ENCODE measurements at places on chromosomes 3 and 15.

DNA sequence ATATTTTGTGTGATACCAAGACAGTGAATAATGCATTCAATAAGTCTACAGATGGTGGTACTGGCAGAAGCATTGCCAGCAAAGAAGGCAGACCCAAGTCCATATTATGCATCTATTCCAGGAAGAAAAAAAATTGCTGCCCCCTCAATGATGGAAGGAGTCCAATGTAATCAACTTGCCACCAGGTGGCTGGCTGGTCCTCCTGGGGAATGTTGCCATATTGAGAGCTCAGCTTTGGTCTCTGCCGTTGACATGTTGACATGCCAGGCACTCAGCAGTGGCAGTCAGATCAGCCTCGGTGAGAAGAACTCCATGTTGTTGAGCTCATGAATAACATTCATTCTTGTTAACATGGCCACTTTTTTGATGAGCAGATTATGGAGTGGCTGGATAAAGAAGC, 298.5 kb downstream of the IGSF11 start:
- no peak for DNase-seq

DNA sequence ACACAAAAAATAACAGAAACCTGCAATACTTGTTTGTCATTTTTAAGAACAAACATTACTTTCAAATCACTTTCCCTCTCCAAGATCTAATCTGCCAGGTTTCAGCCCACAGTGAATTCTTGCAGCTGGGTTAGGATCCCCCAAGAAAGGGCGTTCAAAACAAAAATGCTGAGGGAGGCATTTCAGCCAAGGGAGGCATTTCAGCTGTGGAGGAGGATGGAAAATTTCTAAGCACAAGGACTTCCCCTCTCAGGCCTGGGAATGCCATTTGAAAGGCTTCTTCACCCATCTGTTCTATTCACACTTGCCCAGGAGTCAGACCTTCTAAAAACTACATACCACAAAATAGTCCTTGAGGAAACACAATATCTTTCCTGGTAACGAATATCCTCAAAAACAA, 69.1 kb downstream of the P3H2 start:
- DNase-seq, result no peak

- no peak for DNase-seq
Observed at GRCh38 chr15:75733761-75734651, 21.4 kb upstream of the CSPG4 start.

DNA sequence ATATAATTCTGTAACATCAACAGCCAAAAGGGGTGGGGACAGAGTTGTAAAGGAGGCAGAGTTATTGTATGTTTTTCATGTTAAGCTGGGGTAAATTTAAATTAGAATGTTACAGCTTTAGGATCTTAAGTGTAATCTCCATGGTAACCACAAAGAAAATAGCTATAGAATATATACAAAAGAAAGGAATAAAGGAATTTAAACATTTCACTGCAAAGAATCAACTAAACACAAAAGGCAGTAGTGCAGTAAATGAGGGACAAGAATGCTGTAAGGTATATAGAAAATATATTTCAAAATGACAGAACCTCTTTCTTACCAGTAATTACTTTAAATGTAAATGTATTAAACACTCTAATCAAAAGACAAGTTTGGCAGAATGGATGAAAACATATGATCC, 361.7 kb downstream of the SLC9A9 start:
- no peak for DNase-seq

- DNase-seq, result no peak
Observed at GRCh38 chr3:33954956-33955355, 156.5 kb downstream of the PDCD6IP start.

DNA sequence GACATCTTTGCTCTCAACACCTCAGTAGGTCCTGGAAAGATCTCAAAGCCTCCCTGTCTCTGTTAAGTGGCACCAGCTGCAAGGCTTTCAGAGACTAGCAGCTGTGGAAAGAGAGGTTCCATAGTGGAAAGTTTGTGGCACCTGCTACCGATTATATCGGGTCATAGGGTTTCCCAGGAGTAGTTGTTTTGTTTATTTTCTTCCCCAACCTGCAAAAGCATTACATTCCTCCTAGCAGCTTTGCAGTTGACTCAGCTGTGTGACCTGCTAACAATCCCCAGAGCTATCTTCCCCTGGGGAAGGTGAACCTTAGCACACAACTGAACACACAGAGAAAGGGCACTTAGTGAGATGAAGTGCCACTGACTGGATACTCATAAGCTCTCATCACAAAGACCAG, 598.9 kb upstream of the GRM7 start:
- DNase-seq, result no peak

DNA sequence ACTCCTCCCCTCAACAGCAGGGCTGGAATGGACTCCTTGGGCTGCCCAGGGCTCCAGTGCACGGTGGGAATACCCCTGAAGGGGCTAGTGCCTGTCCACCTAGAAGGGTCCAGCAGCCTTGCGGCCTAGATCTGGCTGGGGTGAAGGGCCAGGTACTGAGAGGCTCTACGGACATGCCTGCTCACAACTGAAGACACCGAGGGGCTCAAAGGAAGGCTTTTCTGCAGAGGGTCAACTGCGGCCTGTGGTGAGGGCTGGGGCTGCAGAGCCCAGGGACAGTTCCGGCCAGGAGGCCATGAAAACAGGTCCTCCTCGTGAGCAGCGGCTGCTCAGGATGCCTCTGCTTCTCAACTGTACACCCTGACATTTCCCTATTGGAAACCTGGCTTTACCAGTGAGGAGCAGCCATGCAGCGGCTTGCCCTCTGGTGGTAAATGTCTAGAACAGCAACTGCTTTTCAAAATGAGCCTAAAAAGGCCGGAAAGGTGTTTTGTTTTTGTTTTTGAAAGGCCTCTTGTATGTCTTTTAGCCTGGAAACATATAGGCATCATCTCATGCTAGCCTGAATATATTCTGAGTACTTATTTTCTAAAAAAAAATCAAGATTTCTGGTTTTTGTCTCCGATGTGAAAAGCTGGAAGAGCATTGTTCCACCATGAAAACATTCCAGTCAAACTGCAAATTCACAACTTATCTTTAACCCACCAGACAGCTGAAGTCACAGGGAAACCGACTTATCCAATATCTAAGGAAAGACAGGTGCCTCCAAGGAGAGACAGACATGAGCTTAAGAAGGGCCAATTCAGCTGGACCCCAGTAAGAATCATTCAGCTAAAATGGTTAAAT, 163.4 kb downstream of the KLF13 start:
- peak; percentile 55 for DNase-seq

DNA sequence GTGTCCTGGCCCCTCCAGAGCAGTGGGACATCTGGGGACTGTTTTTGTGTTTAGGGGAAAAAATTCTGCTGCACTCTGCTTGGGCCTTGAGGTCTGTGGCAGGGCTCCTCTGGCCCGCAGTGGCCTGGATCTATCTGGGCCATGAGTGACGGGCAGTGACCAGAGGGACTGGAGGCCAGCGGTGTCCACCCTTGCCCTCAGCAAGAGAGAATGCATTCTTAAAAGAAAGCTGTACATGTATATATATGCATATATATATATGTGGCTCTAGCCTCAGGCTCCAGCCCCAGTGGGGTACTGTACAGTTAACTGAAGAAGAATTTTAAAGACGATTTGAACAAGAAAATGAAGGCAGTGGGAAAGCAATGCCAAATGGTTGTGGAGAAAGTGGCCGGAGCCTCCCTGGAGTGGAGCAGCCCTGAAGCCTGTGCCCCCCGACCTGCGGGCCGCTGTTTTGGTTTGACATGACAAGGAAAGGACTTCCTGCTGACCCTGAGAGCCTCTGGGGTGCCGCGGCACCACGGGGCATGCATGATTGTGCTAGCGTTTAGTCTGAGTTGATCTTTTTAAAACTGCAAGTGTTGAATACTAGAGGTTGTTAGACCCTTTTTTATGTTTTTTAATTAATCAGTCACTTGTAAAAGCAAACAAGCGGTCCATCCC, 52.2 kb downstream of the PLXNA1 start:
- DNase-seq, result no peak

- DNase-seq, result no peak
Observed at GRCh38 chr3:107881509-107881908, 209.3 kb downstream of the CD47 start.

DNA sequence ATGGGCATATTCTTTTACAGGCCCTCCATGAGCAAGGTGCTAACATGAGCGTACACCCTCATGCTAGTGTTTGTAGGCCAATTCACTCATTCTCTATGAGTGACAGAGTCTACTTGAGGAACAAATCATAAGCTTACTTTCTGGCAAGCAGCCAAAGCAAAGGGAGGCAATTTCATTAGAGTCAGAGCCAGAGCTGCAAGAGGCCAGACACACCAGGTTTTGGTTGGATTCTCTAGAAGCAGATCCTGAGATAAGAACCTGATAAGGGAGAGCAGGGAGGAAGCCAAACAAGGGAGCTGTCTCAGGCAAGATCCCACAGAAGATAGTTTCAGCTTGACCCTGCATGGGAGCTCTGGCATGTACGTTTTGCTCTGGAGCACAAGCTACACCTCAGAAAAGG, 214.1 kb upstream of the CTNNB1 start:
- DNase-seq, result no peak

DNA sequence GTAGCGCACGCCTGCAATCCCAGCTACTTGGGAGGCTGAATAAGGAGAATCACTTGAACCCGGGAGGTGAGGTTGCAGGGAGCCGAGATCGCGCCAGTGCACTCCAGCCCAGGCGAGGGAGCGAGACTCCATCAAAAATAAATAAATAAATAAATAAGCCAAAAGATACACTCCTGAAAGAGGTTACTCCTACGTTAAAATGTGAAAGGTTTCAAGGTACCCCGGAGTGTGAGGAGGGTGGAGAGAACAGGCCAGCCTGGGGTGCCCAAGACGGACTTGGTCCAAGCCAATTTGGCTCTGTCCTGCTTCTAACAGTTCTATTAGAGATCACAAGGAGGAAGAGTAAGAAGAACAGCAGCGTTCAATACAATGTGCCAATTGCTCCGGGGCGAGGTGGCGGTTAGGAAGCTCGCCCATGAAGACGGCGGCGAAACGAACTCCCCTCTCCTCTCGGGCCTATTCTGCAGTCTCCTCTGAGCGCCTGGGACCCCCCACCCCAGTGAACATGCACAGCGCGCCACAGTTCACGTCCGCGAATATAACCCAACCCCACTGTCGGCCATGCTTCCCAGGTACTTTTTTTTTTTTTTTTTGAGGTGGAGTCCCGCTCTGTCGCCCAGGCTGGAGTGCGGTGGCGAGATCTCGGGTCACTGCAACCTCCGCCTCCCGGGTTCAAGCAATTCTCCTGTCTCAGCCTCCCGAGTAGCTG, 942 bp downstream of the ELP6 start:
- DNase-seq, result no peak

GRCh38 chr3:132624790-132625189, 27.7 kb downstream of the ACKR4 start:
- DNase-seq, result no peak

- peak; percentile 48 for DNase-seq
Observed at GRCh38 chr3:182792901-182793662, at the start of gene ATP11B. Gene ATP11B, plus strand, starts transcription at chr3:182793504. Its CDS starts 256 bp downstream, at chr3:182793760.

GRCh38 chr15:65404186-65404872, 18.4 kb downstream of the IGDCC4 start:
- DNase-seq, result no peak

DNA sequence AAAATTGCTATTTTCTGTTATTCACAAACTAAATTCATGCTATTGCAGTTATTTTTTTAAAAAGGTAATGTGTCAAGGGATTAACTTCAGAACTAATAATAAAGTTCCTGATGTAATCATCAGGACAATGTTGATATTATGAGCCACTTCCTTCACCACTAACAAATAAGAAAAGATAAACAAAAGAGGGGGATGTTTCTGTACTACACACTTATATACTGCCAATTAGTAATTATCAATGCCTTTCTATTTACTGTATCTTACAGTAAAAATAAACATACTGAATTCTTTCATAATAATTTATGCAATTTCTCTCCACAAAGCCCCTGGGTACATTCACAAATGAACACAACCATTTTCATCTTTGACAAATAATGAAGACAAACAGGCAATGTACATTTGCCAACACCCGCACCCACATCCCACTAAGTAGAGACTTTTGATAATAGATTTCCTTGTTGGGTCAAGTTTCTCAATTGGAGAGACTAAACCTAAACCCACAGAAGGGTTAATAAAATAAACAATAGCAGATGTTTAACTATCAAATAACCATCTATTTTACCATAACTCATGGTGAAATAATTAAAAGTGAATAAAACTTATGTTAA, 3.7 kb downstream of the CBLB start:
- DNase-seq, result no peak

GRCh38 chr3:168002786-168003368, 92.8 kb downstream of the GOLIM4 start:
- peak; percentile 29 for DNase-seq

DNA sequence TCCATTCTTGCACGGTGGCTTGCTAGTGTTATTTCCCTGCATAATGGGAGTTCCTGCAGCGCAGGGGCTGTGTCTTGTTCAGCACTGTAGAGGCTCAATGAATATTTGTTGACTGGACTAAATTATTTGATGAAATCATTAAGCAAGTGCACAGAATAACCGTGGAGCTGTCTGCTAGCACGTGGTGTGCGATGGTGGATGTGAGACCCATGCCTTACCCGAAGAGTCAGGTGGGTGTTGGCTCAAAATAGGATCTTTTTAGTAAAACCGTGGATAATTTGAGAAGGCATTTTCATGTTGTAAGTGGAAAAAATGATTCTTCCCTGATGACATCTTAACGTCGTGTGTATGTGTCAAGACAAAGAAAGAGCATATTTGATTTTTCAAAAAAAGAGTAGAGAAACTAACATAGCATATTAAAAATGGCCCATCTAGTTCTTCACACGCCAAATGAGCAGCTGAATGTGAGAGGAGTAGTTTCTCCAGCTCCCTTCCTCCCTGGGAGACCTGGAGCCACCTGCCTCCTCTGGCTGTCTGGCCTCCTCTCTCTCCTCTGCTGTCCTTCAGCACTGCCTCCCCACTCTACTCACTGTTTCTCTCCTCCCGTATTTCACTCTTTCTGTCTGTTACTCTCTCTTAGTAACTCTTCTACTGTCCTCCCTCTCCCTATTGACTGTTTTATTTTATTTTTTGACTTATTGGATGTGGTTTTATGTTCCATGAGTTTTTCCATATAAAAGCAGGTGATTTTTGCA, 6.3 kb downstream of the FAM81A start:
- DNase-seq, result no peak

- DNase-seq, result no peak
Observed at GRCh38 chr3:39221141-39221530, 28.7 kb upstream of the XIRP1 start.

DNA sequence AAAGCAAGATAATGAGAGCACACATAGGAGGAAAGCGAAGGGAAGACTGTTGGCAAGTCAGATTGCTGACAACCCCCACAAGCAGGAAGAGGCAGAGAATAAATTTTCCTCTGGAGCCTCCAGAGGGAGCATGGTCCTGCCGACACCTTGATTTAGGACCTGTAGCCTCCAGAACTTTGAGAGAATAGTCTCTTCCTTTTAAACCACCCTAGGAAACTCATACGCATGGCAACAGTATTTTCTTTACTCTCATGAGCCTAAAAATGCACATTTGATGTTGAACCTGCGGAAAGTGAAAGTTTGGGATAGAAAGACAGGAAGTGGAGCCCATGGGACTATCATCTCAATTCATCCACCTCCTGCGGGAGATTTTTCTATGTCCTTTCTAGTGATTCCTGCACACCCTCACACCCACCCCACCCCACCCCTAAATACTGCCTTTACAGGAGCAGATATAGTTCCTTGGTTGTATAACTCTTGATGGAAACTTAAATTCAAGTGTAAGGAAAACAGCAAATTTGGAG, 116.7 kb upstream of the LPP start:
- DNase-seq, result no peak

Measured in COLO829 (cell line).